Activated CD4-positive, alpha-beta T cell treated with anti-CD3 and anti-CD28 coated beads for 36 hours (primary cell): ENCODE measurements at places on chromosomes 7 and 10.

DNA sequence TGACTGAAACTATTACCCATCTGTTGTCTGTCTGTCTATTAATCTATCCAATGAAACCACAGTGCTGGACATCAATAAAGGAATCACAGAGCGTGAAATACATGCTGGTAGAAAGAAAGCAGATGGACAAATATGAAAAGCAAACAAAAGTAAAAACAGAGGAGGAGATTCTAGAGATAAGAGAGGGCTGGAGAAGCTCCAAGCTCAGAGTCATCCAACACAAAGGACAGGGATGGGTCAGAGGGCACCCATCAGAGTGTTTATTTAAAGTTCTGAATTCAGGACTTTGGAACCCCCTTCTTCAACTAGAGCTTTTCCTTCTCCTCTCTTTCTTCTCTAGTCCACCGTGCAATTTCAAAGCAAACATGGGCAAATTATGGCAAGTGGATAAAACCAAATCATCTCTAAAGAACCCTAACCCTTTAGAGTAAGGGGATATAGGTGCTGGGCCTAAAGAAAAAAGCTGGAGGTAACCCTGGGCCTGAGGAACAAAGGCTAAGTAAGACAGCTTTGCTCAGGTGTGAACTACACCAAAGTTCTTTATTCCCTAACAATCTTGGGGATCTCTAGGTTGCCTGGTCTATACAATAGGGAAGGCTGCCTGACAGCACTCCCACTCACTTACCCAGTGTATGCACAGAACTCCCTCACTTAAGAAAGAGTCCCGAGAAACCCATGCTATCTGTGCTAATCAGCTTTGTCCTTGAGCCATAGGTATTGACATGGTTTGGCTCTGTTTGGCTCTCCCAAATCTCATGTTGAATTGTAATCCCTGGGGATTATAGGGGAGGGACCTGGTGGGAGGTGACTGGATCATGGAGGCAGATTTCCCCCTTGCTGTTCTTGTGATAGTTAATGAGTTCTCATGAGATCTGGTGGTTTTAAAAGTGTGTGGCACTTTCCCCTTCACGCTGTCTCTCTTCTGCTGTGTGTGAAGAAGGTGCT lies 97.0 kb downstream of the BAMBI start:
- no peak for DNase-seq

DNA sequence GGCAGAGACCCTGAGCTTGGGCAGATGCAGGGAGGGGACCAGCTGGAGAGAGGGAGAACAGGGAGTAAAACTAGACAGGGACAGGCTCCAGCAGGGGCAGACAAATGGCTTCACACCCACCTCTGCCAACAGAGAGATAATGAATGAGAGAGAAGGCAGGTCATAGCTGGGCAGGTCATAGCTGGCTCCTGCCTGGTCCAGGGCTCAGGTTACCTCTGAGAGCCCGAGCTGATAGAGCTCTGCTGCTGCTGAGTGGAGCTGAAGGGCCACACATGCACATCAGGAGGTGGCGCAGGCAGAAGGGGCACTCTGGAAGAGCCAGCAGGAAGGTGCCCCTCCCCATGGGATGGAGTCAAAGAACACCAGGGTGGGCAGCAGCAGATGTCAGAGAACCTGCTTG lies 154.2 kb downstream of the GFRA1 start:
- DNase-seq = no peak

- DNase-seq = no peak
Measured at GRCh38 chr7:106778656-106779250, 86.3 kb upstream of the PIK3CG start.

GRCh38 chr7:20141666-20142065 lies 75.5 kb downstream of the MACC1 start:
- no peak for DNase-seq

- DNase-seq = no peak
Measured at GRCh38 chr10:33287112-33287511, 47.4 kb downstream of the NRP1 start.

DNA sequence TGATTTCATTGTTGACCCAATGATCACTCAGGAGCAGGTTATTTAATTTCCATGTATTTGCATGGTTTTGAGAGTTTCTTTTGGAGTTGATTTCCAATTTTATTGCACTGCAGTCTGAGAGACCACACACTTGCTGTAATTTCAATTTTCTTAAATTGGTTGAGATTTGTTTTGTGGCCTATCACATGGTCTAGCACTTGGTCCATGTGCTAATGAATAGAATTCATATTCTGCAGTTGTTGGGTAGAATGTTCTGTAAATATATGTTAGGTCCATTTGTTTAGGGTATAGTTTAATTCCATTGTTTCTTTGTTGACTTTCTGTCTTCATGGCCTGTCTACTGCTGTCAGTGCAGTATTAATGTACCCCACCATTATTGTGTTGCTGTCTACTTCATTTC lies 36.3 kb upstream of the PPP1R9A start:
- no peak for DNase-seq

- DNase-seq = peak; percentile 27
Measured at GRCh38 chr7:20785157-20786048, 1.3 kb downstream of the SP8 start.

- no peak for DNase-seq
Measured at GRCh38 chr7:106092204-106092603, 19.9 kb downstream of the SYPL1 start.

DNA sequence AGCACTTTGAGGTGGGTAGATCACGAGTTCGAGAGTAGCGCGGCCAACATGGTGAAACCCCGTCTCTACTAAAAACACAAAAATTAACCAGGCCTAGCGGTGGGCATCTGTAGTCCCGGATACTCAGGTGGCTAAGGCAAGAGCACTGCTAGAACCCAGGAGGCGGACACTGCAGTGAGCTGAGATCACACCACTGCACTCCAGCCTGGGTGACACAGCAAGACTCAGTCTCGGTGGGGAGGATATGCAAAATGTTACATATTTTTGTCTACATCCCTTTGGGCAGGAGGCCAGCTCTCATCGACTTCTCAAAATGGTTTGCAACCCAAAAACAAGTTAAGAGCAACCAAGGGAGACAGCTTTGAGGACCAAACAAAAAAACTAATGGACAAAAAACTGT lies 8.2 kb downstream of the ATE1 start:
- DNase-seq = no peak

DNA sequence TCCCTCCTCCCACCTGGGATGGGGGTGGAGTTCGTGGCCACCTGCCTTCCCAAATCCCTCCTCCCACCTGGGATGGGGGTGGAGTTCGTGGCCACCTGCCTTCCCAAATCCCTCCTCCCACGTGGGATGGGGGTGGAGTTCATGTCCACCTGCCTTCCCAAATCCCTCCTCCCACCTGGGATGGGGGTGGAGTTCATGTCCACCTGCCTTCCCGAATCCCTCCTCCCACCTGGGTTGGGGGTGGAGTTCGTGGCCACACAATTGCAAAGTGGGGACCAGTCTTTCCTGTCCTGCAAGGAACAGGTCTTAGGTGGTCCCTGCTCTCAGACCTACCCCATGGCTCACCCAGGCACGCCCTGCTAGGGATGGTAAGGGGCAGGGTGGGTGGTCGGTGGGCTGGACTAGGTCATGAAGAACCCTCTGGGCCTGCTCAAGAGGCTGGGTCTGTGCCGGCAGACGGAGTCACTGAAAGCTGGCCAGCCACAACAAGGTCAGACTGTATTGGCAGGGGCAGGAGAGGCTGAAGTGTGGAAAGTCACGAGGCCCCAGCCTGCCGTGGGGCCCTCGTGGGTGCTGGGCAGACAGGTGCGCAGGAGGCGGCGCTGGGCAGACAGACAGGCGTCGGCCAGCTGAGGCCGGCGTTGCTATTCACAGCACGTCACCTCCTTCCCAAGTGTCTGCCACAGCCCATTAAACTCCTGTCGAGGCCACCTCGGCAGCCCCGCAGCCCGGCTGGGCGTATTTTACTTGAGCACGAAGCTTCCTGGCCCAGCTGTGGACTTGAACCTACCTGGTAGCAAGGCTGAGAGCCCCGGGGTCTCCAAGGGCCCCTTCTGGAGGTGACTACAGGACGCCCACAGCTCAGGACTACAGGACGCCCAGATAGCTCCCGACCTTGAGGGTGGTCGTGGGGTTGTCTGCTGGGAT lies 4.1 kb downstream of the KNDC1 start:
- no peak for DNase-seq

GRCh38 chr10:72077275-72077990 lies 10.9 kb downstream of the SPOCK2 start:
- no peak for DNase-seq

GRCh38 chr7:139798221-139798620 lies 20.4 kb upstream of the HIPK2 start:
- peak; percentile 20 for DNase-seq

- DNase-seq = no peak
Measured at GRCh38 chr7:77543910-77544309, 6.8 kb downstream of the PTPN12 start.

DNA sequence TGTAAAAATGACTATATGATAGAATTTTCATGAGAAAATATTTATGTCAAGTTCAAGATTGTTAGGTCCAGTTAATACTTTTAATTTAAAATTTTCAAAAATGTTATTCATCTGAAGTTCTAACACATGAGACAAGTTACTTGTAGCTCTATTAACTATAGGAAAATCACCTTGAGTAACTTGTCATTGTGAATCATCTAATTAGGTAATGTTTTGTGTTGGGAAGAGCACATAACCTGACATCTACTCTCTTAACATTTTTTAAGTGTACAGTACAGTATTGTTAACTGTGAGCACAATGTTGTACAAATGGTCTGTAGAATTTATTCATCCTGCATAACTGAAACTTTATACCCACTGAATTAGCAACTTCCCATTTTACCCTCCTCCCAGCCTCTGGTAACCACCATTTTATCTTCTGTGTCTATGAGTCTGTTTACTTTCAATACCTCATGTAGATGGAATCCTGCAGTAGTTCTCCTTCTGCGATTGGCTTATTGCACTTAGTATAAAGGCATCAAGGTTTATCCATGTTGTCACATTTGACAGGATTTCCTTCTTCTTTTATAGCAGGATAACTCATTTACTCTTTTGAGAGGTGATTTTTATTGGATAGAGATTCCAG lies 54.6 kb downstream of the ARL4A start:
- DNase-seq = no peak

GRCh38 chr10:132477398-132478340 lies 59.9 kb upstream of the INPP5A start:
- peak; percentile 3 for DNase-seq
